ENCODE measurements at places on chromosomes 5 and 9. TPM values are rescaled to one million over a fixed set of nuclear protein-coding genes. Genes with fewer than 3 reads are reported as not detected.
A peak's percentile ranks its signal among the peaks of the same experiment; 100 is the strongest.

EXOSC3 gene
- total RNA-seq = 27.6 TPM

ABO gene
- total RNA-seq = 1.8 TPM

CCDC183 gene
- 0.89 TPM for total RNA-seq

ITGA1 gene
- 10.0 TPM for total RNA-seq

RLN2 gene
- 1.0 TPM for total RNA-seq

DNA sequence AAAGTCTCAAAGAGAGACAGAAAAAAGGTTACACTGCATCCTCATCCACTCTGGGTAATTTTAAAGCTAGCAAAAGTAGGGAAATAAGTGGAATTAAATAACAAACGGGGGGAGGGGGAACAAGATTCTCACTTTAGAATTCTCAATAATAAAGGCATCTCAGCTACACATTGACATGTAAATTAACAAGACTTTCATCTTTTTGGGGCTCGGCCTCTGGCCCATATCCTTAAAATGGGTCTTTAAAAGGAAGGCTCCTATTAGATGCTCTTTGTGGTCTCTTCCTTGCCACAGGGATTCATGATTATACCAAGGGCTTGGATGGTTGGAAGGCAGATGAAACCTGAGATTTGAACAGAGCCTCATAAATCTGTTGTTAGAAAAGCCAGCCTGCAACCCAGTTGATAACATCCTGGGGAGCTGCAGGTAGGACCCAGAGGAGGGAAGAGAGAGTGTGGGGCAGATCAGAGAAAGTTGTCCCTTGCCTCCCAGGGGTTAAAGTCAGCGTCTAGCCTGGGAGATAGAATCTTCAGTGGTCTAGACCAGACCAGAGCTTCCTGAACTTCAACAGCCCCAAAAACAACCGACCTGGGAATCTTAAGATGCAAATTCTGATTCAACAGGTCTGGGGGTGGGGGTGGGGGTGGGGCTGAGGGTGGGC lies 135.9 kb downstream of the GCNT1 start:
- DNase-seq = no peak

- DNase-seq = peak; percentile 44
Measured at GRCh38 chr9:99181621-99182020, 40.1 kb downstream of the ALG2 start.

- no peak for DNase-seq
Measured at GRCh38 chr5:149317281-149318048, 27.8 kb upstream of the GRPEL2 start.

GRCh38 chr9:134885001-134885678 lies 4.5 kb downstream of the FCN2 start:
- DNase-seq = no peak

DNA sequence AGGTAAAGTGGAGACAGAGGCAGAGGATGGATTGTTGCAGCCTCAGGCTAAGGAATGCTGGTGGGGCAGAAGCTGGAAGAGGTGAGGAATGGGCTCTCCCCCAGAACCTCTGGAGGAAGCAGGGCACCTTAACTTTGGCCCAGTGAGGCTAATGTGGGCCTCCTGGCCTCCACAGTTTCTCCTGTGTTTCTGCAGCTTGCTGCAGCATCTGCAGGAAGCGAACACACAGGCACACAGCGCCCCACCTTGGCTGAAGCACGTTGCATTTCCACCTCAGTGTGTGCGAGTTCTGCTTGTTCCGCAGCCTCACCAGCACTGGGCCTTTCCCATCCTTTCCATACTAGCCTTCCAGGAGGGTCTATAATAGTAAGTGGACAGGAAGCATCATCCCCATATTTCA lies 27.2 kb upstream of the ASS1 start:
- DNase-seq = no peak

DNA sequence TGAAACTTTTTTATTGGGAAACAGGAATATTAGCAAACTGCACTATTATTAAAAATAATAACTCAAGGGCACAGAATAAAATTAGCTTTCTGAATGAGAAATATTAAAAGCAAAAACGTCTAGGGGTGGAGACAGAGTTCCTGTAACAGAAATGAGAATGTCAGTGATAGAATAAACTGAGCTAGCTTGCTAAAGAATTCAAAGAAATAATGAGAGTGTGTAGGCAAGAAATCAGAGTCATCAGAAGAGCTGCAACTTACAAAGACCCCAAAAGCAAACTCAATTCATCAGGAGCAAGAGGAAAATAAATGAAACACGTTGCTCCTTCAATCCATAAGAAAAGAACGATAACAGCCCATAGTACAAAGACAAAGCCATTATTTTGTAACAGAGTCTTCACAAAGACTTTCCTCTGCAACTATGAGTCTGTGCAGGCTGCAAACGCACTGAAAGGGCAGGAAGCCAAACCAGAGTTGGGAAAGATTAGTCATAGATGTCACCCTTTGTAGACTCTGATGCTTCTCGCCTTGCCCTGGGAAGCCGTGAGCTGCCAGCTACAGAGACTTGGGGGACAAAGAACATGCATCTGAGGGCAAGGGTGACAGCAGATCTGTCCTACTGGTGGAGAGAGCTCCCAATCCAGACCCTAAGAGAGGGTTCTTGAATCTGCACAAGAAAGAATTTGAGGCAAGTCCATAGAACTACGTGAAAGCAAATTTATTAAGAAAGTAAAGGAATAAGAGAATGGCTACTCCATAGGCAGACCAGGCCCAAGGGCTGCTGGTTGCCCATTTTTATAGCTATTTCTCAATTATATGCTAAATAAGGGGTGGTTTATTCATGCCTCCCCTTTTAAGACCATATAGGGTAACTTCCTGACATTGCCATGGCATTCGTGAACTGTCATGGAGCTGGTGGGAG lies 40.8 kb downstream of the SHC3 start:
- DNase-seq = peak; percentile 55

- DNase-seq = no peak
Measured at GRCh38 chr5:1497242-1497777, 26.4 kb downstream of the LPCAT1 start.

DNA sequence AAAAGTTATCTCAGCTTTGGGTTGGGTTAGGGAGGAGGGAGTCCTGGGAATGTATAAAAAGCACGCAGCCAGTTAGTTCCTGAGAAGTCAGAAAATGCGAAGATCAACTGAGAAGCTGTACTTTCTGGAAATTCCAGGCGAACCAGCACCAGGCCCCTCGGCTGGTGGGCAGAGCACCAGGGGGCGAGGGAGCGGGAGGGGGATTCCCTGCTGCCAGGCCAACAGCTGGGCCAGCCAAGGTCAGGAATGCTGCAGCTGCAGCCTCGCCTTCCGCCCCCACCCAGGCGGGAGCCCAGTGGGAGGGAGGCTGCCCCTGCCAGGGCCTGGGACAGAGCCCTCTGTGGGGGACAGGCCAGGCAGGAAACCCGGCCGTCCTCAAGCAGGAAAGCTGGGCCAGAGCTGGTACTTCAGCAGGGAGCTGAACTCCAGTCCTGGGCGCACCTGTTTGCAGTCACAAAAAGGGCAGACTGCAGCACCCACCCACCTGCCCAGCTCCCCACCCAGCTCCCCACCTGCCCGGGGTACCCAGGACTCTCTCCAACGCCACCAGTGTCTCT lies 35.5 kb downstream of the VAV2 start:
- DNase-seq = no peak

DNA sequence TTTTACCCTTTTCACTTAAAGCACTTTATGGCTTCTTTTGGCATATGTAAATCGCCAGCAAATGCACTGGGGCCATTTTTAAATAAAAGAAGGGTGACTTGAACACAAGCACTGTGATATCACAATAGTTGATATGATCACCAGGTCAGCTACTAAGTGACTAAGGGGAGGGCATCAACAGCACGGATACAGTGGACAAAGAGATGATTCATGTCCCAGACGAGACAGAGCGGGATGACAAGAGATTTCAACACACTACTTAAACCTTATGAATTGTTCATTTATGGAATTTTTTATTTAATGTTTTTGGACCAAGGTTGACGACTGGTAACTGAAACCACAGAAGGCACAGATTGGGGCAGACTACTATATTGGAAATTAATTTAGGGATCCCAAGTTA lies 54.1 kb downstream of the RORB start:
- no peak for DNase-seq

DNA sequence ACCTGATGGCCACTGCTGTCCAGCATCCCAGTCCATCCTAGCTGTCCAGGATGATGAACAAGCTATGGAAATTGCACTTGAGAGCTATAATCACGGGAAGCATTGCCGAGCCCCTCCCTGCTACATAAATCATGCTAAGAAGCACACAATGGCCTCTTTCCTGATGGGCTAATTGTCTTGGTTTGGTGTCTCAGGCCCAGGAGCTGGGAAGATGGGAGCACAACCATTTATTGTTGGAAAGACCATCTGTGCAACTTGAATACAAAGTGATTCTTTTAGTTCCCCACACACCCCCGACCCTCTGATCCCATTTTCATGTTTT lies 80.4 kb downstream of the RGS3 start:
- DNase-seq = no peak

DNA sequence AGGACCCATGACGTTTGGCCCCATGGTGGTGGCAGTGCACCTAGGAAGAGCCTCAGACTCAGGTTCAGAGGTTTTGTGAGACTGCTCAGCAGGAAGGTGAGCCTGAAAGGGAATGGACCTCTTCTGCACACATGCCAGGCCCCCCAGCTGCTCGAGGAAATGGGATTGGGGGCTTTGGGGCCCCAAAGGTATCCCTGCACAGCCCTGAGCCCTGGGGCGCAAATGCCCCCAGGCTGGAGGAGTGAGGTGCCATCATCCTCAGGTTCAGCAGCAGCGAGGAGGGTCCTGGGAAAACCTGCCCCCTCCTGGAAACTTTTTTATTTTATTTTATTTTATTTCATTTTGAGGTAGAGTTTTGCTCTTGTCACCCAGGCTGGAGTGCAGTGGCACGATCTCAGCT lies 171.8 kb upstream of the MVB12B start:
- DNase-seq = no peak

- DNase-seq = no peak
Measured at GRCh38 chr5:62296998-62297397, 9.0 kb upstream of the KIF2A start.

- DNase-seq = peak; percentile 32
Measured at GRCh38 chr9:12604164-12604821, 88.9 kb upstream of the TYRP1 start.

GRCh38 chr5:73780302-73781080 lies 154.5 kb downstream of the ARHGEF28 start:
- DNase-seq = no peak

GRCh38 chr5:53542926-53543325 lies 17.5 kb upstream of the NDUFS4 start:
- no peak for DNase-seq

DNA sequence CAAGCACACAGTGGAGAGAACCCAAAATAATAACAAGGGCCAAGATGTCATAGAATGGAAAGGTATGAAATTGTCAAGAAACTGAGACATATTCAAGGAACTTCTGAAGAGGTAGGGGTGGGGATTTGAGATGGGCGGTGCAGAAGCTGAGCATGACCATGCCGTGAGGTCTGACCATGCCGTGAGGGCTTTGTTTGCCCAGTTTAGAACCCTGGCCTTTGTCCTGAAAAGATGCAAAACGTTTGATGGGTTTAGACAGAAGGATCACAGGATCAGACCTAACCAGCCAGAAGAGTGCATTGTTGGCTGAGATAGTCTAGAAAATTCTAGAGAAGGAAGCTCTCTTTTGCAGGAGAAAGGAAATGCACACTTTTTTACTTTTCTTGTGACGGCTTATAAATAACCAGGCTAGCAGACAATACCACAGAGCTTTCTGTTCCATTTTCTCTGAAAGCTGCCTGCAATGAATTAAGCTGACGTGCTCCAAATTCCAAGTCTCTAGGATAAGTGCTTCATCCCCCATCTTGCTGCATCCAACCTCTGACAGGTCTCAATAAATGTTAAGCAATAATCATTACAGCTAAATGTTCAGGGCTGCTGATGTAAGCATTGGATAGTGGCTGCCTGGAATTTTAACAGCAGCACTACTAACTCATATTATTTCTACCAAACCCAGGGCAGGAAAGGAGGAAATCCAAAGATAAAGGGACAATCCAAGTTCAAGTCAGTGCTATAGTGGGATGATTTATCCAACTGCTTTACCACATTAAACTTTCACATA lies 110.9 kb upstream of the IL6ST start:
- no peak for DNase-seq

DNA sequence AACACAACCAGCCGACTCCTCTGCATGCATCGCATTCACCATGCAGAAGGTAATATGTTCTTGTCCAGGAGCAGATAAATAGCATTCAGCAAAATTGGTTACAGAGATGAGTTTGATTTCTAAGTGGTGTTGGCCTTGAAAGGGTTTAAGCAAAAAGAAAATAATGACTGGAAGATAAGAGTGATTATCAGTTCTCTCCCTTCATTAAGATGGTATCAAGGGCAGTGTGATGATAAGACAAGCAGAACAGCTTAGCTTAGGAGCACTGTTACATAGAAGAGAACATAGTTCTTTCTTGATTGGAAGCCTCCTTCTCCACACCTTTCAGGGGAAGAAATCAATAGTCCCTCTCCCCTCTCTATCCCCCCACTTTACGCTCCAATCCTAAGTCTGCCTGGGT lies 121.5 kb downstream of the GALNT10 start:
- no peak for DNase-seq

DNA sequence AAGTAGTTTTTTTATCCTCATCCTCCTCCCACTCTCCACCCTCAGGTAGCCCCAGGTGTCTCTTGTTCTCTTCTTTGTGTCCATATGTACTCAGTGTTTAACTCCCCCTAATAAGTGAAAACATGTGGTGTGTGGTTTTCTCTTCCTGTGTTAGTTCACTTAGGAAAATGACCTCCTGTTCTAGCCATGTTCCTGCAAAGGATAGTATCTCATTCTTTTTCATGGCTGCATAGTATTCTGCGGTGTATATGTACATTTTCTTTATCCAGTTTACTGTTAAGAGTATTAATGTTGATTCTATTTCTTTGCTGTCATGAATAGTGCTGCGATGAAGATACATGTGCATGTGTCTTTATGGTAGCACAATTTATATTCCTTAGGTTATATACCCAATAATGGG lies 68.4 kb upstream of the RANBP3L start:
- DNase-seq = no peak

DNA sequence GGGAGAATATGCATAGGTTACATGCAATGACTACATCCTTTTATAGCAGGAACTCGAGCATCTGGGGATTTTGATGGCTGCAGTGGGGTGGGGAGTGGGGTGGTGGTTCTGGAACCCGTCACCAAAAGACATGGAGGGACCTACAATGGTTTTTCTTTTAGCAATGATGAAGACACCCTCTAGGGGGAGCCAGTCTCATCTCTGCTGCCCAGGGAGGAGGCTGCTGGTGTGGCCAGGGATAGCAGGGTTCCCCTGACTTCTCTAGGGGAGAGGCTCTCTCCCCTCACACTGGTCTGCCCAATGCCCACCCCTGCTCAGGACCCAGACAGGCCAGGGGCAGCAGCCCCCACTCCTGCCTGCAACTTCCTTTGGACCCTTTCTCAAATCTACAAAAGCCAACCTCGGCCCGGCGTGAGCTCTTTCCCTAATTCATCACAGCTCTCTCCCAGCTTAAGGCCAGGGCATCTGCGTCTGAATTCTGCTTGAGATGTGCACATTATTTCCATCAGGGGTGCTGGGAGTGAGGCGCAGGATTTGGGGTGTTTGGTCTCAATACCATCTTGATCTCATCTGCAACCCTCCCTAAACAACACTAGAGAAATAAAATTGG lies 73.6 kb upstream of the RETREG1 start:
- DNase-seq = no peak

GRCh38 chr5:63400079-63400478 lies 562.2 kb downstream of the HTR1A start:
- DNase-seq = no peak

GRCh38 chr5:3100921-3101551 lies 349.6 kb upstream of the IRX2 start:
- no peak for DNase-seq

Measured in kidney epithelial cell (primary cell).